SIG-M5 (cell line): ENCODE measurements at places on chromosomes 16 and 17.
A peak's percentile ranks its signal among the peaks of the same experiment; 100 is the strongest.

GRCh38 chr17:17613708-17614114 is 22.2 kb upstream of the PEMT start:
- DNase-seq = no peak

- DNase-seq = no peak
These were observed 8.3 kb downstream of the EFCAB5 start for GRCh38 chr17:29949696-29950095.

- no peak for DNase-seq
These were observed 22.1 kb downstream of the COX10 start for GRCh38 chr17:14091367-14091766.

GRCh38 chr16:28499854-28500253 is 5.4 kb downstream of the APOBR start:
- no peak for DNase-seq

- DNase-seq = no peak
These were observed 271.6 kb downstream of the C16orf95 start for GRCh38 chr16:87045466-87046216.

DNA sequence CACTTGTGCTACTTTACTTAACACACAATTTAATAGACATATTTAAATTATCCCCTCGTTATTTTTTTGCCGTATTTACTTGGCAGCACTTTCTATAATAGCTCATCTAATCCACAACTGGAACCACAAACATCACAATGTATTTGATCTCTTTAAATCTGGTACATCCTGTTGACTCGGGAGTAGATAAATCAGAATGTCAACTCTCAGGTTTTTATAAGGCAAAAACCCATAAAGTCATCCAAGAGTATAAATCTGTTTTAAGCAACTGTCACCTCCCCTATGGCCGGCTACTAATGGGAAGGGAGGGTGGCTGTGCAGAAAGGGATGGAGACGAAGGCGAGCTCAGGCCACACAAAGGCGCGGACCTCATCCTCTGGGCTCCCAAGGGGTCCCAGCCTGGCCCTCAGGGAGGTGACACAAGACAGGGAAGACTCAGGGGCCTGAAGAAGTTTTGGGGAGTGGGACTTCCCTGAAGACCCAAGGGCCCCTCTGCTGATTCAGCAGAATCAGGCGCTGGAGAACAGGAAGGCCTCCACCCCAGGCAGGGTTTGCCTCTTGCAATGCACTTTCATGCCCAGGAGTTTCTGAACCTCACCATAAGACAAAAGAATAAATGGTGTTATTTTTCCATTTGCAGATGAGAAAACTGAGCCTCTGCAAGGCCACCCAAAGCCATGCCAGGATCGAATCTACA is 122.5 kb downstream of the ZNF423 start:
- no peak for DNase-seq

GRCh38 chr16:53817117-53817755 is 113.3 kb downstream of the FTO start:
- no peak for DNase-seq

- DNase-seq = no peak
These were observed 6.2 kb downstream of the GINS2 start for GRCh38 chr16:85682516-85682915.

GRCh38 chr17:63032142-63032541 is 66.1 kb downstream of the TANC2 start:
- DNase-seq = no peak

- DNase-seq = no peak
These were observed 18.6 kb downstream of the GRIN2C start for GRCh38 chr17:74840989-74841666.

- no peak for DNase-seq
These were observed 27.2 kb upstream of the TMEM220 start for GRCh38 chr17:10757067-10757466.

DNA sequence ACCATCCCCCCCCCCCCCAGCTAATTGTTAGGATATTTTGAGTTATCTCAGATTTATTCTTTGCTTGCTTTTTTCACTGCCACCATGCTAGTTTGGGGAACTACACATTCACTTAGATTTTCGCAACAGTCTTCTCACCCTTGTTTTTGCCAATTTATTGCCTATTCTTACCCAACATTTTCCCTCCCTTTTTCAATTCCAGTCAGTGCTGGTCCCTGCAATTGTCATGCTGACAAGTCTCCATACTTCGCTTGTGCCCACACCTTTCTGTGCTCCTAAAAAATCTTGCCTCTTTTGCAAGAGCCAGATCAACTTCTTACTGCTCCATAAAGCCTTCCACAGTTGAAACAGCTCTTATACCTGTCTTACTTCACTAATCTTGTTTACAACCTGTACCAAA is 16.3 kb downstream of the TNRC6A start:
- DNase-seq = no peak

- DNase-seq = no peak
These were observed 13.9 kb downstream of the ATP2A1 start for GRCh38 chr16:28891964-28892890.

- DNase-seq = no peak
These were observed 3.0 kb downstream of the ALKBH5 start for GRCh38 chr17:18186627-18186982.

DNA sequence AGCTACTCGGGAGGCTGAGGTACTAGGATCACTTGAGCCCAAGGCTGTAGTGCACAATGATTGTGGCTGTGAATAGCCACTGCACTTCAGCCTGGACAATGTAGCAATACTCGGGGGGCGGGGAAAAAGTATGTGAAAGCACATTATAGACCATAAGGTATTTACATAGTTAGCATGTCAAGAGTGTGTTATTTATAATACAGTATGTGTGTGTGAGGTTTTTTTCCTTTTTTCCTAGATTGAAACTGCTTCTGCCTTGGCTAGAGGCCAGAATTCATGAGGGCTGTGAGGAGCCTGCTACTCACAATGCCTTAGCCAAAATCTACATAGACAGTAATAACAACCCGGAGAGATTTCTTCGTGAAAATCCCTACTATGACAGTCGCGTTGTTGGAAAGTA is 30.5 kb downstream of the PTRH2 start:
- DNase-seq = no peak

GRCh38 chr17:49861150-49861884 is 13.4 kb upstream of the TAC4 start:
- no peak for DNase-seq

DNA sequence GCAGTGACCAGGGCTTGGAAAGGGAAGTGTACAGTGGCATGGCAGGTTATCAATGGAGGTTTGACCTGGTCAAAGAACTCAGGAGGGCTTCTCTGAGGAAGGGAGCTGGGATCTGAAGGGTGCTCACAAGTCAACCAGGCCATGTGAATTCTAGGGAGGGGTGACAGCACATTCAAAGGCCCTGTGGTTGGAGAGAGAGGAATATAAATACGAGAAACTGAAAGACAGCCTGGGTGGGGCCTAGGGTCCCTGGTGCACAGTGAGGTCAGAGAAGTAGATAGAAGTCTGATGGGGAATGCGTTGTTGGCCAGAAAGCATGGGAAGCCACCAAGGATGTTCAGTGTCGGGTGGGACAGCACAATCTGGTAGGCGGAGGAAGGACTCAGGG is 210.8 kb downstream of the KATNIP start:
- DNase-seq = no peak

DNA sequence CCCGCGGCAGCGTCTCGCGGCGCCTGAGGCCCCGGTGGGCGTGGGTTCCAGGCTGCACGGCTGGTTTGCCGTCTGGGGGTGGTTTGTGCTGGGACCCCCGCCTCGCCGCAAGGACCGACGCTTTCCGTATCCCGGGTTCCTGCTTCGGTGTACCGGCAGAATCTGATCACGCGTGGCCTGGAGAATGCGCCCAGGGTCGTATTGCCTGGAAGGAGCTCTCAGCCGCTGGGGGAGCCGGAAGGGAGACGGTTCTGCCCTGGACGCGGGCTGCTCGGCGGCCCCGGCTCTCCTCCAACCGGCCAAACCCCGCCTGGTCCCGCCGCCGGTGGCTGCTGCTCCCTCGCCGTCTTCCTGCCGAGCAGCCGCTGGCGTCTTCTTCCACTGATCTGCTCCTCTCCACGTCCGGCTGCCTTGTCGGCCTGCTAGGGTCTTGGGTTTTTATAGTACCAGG is 39.8 kb downstream of the ZNF778 start:
- DNase-seq = no peak

- DNase-seq = no peak
These were observed 14.2 kb downstream of the CRYM start for GRCh38 chr16:21263640-21264570.

GRCh38 chr16:89925596-89926079 is 2.5 kb downstream of the TUBB3 start:
- DNase-seq = no peak

DNA sequence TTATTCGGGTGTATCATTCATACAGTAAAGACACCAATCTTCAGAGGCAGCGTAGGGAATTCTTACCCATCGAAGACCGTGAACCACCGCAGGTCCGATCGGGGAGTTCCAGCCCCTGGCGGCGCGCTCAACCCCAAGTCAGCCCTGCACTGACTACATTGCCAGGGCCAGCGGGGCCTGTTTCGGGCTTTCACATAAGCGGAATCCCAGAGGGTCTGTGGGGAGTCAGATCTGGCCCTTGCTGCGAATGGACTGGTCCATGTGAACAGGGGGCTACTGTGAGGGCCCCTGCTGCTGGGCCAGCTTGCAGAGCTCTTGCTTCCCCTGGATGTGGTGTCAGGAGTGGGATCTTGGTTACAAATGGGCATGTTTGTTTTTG is 7.6 kb downstream of the PDE6G start:
- DNase-seq = no peak

DNA sequence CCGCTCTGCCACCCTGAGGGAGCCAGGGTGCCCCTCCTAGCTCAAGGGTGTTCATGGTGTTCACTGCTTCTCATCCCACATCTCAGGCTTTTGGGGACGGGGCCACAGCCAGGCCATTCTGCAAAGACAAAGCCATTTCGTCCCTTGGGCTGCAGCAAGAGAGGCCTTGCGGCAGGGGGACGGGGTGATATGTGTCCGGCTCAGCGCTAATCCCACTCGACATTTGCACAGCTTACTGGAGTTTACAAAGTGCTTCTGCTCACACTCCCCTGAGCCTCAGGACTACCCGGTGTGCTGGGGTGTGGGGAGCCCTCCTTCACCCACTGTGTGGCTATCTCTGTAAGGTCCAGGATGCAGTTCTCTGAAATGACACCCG is 84.3 kb downstream of the RTN4RL1 start:
- DNase-seq = no peak

DNA sequence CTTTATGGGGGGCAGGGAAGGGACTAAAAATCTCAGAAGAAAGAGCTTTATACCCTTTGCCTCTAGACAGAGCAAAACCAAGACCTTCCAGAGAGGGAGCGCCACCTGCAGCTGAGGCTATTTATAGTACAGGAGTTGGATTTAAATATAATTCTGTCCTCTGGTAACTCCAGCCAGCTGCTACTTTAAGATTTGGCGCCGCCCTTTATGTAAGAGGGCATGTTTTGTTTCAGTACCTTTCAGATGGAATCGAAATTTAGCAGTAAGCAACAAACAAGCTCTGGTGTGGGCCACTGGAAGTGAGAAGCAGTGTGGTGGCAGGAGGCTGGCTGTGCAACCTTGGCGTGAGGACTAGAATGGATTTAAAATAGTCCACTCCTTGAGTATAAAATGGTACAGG is 5.2 kb upstream of the GUCY2D start:
- DNase-seq = no peak

DNA sequence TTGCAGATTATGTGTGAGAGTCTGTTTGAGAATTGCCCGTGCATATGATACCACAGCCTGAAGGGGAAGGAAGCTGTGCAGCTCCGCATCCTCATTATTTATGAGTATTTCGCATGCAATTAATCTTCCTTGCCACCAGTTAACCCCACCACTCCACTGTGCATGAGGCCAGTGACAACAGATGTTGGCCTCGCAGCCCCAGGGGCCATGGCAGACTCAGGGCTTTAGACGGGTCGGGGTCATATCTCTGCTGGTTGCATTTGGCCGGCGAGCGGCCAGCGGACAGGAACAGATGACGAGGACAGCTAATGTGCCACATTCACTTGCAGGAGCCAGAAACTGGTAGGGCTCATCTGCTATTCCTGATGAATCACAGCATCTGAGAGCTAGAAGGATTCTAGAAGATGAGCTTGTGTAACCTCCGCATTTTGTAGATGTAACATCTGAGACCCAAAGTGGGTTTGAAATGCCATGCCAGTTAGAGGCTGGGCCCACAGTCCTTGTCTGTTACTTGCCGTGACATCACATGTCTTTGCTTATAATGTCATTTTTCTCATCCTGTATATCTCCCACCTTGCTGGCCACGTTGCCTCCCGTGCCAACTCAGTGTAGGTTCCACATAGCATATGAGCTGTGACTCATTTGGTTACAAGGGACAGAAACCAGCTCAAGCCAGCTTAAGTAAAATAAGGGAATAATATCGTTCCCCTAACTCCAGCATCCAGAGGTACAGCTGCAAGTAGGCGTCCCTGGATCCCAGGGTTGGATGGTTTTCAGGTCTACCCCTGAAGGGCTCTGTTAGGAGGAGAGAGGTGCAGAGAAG is 137.2 kb downstream of the SNX29 start:
- no peak for DNase-seq

GRCh38 chr16:64321066-64321465 is 800.8 kb downstream of the CDH11 start:
- no peak for DNase-seq

GRCh38 chr16:23734176-23734893 is 20.5 kb upstream of the CHP2 start:
- DNase-seq = no peak

DNA sequence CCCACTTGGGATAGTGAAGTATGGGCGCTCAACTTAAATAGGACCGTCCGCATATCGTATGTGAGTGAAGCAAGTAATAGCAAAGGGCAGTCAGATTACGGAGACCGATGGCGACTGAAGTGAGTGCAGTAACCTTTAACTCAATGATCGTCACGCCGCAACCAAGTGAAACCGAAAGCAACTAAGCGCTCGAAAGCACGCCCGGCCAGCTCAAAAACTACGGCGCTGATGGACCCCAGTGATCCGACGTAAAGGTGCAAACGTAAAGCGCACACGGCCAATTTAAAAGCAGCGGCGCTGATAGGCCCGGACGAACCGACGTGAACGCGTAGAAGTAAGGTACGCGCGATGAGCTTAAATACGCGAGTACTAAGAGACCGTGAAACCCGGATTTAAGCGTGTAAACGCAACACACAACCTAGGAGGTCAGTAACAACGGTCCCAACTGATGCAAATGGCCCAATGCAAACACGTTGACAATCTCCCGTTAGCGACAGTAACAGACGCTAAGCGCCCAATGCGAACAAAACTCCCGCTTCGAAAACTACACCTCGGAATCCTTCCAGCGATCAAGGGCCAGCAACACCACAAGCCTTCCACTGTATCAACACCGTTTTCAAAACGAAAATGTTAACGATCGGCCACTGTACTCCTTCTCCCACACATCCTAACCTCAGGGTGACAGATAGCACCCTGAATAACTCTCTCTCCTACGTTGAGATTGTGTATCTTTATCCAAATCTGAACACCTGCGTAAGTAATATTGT is 37.9 kb upstream of the ARL4D start:
- peak; percentile 99 for DNase-seq

- no peak for DNase-seq
These were observed 899 bp downstream of the ACE start for GRCh38 chr17:63477480-63478440.
